HS-27A (cell line): ENCODE measurements at places on chromosomes 2 and 18.

DNA sequence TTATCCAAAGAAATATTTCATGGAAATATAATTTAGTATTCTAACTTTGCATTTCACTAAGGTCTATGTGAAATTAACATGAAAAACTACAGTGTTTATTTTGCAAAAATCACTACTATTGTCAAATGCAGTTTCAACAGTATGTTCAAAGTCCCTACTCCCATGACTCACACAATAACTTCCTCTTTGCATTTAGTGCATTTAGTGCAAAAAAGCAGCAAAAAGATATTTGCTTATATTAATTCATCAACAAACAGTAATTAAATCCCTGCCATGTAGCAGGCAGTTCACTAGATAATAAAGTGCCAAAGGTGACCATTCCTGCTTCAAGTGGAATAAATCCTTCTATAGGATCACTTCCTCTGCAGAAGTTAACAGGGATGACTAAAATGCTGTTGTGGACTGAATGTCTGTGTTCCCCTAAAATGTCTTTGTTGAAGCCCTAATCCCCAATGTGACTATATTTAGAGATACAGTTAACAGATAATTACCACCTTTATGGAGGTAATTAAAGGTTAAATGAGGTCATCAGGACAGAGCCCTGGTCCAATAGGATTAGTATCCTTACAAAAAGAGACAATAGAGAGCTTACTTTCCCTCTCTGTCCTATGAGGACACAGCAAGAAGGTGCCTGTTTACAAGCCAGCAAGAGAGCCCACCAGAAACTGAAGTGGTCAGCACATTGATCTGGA lies 61.7 kb downstream of the STK39 start:
- no peak for DNase-seq

DNA sequence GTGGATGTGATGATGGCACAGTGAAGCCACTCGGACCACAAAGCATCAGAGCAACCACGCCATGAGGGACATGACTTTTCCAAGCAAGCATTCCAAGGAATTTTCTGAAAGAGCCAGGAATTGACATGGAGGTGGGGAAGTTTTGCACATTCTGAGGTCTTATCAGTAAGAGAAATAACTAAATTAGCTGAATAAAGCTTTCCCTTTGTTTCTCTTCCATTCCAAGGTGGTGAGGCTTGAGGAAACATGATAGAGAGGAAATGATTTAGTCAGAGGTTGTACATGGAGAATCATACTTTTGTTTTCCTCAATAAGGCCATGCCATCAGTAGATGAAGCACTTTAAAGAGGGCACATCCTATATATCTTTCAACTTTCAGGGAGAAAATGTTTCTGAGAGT lies 115.7 kb upstream of the MMADHC start:
- no peak for DNase-seq

GRCh38 chr2:196278491-196278911 lies 107.1 kb upstream of the STK17B start:
- peak; percentile 68 for DNase-seq

DNA sequence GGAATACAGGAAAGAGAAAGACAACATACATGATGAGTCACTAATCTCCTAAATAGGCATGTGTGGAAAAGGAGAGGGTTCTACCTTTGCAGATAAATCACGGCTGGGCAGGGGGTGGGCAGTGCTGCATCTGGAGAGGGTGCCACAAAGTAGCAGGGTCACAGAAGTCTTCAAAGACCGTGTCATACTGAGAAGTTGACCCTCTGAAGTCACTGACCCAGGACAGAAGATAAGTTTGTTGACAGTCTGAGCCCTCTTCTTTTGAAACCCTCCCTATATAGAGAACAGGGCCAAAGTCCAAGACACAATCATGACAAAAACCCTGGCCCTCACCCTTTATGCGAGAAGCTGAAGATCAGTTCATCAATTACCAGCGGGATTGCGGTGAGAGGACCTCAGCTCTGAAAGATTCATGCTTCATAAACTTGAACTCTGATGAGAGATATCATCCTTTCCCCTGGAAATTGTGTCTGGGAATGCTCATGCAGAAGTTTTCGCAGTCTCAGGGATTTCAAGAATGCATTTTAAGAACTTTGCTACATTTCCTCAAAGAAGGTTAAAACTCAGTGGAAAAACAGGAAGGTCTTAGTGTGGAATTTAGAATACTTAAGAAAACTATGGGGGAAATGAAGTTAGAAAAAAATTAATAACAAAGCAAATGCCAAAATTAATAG lies 129.5 kb downstream of the FAM124B start:
- no peak for DNase-seq

GRCh38 chr2:70641263-70641784 lies 87.7 kb upstream of the TGFA start:
- DNase-seq: no peak

DNA sequence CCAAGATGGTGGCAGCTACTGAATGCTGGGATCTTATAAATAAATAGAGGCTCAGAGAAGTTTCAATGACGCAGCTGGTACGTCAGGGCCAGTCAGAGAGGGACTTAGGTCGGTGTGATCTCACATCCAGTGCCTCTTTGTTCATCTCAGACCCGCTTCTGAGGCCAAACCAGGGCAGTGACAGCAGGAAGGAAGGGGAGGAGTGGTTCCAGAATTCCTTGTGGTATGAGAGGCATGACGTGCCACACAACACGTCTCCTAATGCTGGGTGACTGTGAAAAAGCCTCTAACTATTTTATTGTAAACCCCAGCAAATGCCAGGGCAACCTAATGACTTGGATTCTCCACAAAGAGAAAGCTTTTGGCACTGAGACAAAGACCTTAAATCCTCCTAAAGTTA lies 423.3 kb downstream of the LPIN1 start:
- peak; percentile 98 for DNase-seq

DNA sequence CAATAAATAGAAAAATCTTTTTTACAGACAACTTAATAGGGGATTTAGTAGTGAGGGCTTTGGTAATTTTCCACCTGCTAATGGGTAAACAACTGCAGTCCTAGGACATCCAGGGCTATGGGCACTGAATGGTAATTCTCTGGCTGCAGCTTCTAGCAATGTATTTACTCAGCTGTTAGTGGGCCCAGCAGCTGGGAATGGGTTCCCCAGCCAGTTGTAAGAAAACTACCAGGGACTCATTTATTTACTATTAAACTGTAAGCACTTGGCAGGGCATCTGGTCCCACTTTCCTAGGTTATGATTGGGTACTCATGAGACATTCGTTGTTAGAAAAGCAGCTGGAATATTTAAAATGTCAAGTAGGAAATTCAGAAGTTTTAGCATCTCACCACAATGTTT lies 363.8 kb upstream of the TRIB2 start:
- DNase-seq: no peak

DNA sequence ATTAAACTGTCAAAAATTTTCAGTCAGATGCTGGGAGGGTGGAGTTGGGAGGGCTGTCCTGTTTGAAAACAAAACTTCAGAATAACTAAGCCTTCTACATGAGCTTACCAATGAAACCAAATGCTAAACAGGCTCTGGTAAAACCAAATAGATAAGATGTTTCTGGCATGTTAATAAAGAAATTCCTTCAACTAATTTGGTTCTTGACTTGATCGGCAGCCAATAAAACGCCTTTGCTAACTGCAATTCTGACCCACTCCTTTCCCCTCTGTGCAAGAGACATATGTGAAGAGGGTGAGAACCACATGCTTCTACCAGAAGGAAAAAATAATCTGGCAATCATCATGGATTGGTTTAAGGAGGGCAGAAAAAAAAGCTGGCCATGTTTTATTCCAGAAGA lies 20.9 kb downstream of the MAP4K3 start:
- no peak for DNase-seq

DNA sequence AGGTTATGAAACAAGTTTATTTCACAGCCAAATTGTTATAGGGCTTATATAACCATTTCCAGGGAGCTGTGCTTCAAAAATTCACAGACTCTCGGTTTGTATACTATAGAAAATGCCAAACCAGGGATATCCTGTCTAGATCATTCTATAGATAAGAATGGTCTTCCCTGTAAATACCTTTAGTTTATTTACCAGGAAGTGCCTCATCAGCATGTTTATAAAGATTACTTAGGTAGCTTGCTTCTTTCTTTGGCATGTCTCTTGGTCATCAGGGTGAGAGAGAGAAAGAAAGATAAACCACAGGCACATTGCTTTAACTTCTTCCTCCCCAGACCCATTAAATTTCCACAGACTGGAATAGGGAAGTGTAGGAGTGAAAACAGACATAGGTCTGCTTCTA lies 439.4 kb downstream of the SPAG16 start:
- no peak for DNase-seq
